Left renal cortex interstitium (tissue), 4 donors: ENCODE measurements at places on chromosomes 16 and 17.

DNA sequence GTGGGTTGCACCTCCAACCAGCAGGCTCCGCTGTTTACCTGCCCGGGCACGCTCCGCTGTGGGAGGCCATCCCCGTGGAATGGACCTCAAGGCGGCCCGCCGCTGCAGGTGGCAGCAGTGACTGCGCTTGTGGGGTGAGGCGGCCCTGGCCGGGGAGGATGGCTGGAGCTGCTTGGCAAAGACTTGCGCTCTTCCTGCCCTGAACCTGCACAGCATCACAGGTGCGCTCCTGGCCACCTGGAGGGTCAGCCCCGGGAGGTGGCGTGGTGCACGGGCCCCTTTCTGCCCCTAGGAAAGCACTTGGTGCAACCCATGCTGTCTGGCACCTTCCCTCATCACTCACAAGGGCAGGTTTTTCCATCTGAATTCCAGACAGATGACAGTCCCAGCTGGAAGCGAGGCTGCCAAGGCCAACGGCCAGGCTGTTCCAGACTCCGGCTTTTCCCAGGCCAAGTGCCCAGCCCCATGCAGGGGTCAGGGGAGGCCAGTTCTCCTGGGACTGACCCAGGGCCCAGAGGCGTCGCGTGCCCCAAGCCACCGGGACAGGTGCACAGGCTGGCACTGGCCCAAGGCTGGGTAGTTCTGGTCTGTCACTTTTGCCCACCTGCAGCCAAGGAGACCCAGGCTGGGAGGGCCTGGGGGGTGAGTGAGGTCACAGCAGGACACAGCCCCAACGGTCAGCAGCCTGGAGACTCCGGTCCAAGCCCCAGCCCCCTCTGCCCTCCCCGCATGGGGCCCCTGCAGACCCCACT lies 13.3 kb downstream of the UTS2R start:
- no peak for DNase-seq

DNA sequence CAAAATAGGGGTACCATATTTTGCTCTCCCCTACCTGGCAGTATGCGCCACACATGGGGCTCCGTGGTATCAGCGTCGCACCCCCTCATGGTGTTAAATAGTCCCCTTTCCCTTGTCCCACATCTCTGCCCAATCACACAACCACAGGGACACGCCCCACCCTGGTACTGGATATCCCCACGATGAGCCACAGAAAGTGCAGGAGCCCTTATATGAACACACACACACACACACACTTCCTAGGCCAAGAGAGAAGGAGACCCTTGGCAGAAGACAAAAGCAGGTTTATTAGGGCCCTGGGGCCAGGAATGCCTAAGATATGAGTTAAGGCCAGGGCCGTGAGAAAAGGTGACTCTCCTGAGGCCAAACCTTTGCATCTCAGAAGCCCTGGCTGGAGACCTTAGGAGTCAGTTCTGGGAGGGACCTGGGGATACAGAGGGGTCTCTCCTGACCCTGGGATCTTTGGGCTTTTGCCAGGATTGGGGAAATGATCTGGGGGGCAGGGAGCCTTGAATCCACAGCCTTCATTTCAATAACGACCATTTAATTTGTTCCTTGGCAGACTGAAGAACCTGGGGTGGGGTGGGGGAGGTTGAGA lies 11.6 kb downstream of the COPZ2 start:
- no peak for DNase-seq

DNA sequence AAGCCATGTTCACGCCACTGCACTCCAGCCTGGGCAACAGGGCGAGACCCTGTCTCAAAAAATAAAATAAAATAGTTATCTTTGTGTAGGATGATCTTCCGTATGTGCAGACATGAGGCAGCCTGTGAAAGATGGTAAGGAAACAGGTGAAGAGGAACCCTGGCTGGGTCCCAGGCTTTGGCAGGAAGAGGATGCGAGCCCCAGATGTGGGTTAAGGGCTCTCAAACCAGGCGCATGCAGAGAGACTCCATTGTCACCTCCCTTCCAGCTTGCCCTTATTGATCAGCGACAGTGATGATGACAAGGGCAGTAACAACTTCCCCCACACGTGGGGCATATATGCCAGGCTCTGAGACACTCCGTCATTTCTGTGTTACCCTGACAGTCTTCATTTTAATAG lies 106.8 kb downstream of the GNAO1 start:
- DNase-seq, result no peak

DNA sequence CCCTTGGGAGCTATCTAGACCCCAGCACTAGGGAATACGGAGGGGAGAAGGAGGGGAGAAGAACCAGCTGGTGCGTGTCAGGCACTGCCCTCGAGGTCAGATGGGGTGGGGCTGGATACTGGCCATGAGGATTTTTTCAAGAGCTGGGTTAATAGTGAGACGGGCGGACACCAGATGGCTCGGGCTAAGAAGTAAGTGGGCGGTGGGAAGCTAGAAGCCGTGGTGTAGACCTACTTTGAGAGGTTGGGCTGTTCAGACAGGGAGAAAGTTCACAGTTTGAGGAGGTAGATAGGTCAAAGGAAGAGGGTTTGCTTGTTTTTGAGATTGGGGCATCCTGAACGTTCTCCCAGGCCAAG lies 303.8 kb downstream of the SEC14L1 start:
- no peak for DNase-seq

GRCh38 chr16:57276596-57276995 lies 7.9 kb downstream of the PLLP start:
- no peak for DNase-seq

DNA sequence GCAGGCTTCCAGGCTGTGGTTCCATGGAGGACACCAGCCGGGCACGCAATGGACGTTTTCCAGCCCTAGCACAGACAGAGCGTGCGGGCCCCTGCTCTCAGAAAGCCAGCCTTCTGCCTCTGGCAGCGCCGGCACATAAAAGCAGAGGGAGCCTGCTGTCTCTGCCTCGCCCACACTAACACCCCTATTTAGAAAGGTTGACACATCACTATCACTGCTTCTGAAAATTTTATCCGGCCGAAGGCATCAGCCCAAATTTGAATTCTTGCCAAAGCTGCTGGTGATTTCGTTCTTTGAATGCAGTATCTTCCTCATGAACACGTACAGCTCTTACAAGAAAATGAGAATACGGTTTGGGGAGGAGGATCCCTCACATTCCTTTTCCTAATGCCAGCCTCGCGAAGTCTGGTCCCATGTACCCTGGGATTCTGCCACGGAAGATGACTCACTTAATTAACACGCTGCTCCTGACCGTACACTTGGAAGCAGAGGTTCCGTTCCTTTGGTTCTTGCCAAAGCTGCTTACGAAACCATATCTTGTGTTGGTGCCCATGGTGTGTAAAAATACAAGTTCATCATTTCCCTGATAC lies 1.3 kb upstream of the RAB11FIP3 start:
- no peak for DNase-seq

DNA sequence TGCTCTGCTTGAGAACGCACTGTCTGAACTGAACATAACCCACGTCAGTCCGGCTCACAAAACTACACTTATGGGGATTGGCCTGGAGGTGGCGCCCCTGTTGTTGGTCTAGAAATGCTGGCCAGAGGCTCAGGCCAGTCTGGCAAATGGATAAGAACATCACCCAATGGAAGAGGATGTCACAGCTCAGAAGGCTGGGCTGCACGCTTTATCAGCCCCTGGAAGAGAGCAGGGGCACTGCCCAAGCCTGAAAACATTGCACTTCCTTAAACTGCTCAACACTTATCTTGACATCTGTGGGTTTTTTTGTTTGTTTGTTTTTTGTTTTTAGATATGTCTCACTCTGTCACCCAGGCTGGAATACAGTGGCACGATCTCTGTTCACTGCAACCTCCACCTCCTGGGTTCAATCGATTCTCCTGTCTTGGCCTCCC lies 24.8 kb upstream of the BPTF start:
- peak; percentile 8 for DNase-seq

DNA sequence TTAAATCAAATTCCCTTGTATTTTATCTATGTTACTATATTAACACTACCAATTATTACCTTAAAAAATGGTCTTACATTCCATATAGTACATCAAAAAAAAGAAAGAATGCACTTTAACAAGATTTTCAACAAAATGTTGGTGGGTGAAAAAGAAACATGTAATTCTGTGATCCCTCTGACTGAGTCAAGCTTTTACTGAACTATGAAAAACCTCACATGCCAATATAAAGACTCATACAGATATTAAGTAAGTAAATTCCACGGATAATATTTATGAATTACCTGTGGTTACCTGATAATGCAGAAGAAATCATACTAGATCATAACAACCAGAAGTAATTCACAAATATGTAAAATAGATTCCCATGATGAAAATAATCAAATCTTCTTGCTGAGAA lies 12.4 kb downstream of the COIL start:
- DNase-seq, result no peak

- DNase-seq, result no peak
Measured at GRCh38 chr17:49386373-49386772, 24.3 kb upstream of the ZNF652 start.

- DNase-seq, result no peak
Measured at GRCh38 chr16:68873635-68874471, 30.5 kb downstream of the TANGO6 start.

GRCh38 chr17:48045316-48046001 lies 2.7 kb upstream of the NFE2L1 start:
- DNase-seq, result no peak

GRCh38 chr17:30302241-30302640 lies 10.5 kb upstream of the BLMH start:
- DNase-seq, result no peak

DNA sequence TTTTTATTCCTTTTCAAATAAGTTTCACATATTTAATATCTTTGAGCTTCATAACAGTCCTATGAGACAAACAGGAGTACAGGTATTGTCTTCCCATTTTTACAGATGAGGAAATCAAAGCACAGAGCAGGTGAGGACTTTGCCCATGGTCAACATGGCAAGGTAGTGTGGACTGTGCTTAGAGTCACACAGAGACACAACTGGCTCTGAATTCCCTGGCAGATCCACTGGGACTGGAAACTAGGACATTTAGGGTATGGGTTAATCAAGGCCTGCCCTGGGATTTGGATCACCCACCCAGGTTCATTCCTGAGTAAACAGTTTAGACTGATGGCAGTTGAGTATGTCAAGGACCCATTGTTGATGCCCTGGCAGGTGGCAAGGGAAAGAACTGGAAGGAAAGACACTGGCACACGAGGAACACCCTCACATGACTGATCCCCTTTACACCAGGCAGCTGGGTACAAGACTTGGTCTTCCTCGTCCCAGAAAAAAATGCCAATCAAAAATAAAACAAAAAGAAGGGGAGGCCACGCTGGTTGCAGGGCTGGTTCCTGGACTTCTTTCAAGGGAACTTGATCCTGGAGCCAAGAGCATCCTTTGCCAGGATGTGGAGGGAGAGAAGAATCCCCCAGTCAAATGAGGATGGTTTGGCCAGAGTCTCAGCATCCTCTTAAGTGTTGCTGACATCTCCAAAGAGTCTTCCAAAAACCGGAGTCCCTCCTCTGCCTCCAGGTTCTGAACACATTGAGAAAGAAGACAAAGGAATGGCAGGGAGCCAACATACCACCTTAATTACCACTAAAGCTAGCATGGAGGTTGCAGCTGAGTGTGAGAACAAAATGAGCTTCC lies 34.9 kb downstream of the CHD9 start:
- DNase-seq, result no peak

GRCh38 chr16:31099860-31100638 lies 5.5 kb upstream of the VKORC1 start:
- no peak for DNase-seq

- no peak for DNase-seq
Measured at GRCh38 chr16:28009586-28010373, 53.7 kb downstream of the GSG1L start.

GRCh38 chr17:82449883-82450356 lies 632 bp downstream of the CYBC1 start:
- DNase-seq, result no peak

GRCh38 chr17:8963647-8964258 lies 1.8 kb downstream of the PIK3R5 start:
- no peak for DNase-seq

GRCh38 chr17:74862108-74862901 lies 2.6 kb upstream of the GRIN2C start:
- peak; percentile 62 for DNase-seq

DNA sequence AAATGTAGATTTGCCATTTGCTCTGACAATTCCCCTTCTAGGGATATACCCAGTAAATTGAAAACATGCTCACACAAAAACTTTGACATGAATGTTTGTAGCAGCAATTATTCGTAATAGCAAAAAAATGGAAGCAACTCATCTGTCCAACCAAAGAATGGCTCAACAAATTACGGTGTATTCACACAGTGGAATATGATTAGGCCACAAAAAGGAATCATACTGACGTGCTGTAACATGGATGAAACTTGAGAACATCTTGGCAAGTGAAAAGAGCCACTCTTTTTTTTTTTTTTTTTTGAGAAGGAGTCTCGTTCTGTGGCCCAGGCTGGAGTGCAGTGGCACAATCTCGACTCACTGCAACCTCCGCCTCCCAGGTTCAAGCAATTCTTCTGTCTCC lies 24.1 kb upstream of the SPNS3 start:
- no peak for DNase-seq

DNA sequence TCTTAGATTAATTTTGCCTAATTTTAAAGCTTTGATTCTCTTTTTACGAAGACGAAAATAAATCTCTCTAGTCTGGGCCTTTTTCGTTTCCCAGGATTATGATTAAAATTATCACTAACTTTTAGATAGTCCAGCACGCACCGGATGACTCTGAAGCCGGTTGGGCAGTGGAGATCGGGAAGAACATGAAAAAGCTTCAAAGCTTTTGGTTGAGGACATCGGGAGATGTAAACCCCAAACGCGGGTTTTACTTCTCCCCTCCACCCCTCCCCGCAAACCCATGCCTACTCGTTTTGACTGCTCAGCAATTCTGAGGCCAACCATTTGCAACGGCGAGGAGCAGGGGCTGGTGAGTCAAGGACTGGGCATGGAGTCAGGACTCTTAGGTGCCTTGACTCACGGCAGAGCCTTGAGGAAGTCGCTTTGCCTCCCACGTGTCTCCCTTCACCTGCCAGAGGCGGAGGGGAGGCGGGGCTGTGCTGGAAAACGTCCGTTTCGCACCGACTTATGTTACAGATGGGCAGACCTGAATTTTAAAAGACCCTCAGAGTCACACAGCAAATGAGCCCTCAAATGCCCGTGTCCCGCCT lies 989 bp upstream of the DUSP14 start:
- peak; percentile 34 for DNase-seq

DNA sequence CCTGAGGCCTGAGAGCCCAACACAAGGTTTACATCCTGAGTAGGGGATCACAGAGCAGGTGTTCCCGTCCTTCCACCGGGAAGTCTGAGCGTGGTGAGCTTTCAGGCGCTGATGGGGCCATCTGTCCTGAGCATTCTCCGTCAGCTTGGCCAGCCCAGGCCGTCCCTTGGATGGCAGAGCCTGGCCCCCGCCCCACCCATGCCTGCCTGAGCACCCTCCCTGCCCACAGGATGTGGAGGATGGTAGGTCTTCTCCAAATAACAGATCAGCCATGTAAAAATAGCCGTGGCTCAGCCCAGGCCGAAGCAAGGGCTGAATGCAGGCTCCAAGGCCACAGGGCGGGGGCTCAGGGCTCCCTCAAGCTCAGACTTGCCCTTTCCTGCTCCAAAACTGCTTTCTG lies 20.2 kb downstream of the SPNS2 start:
- no peak for DNase-seq

GRCh38 chr16:2337431-2338296 lies 2.9 kb downstream of the ABCA3 start:
- no peak for DNase-seq
